ENCODE measurements at places on chromosomes 1 and 21.

DNA sequence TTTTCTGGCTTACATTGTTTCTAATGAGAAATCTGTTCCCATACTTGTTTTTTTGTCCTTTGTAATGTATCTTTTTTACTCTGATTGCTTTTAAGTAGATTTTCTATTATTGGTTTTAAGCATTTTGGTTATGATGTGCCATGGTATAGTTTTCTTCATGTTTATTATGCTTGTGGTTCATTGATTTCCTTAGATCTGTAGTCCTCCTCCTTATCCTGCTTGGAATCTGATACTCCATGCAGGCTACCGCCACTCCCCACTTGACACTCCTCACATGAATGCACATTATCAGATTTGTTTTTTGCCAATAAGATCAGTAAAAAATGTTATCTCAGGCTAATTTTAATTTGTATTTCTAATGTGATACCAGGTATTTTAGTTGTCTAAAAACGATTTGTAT, 20.8 kb downstream of the UROD start:
- no peak for DNase-seq

GRCh38 chr1:94661431-94661932, 119.9 kb upstream of the F3 start:
- DNase-seq, result no peak

DNA sequence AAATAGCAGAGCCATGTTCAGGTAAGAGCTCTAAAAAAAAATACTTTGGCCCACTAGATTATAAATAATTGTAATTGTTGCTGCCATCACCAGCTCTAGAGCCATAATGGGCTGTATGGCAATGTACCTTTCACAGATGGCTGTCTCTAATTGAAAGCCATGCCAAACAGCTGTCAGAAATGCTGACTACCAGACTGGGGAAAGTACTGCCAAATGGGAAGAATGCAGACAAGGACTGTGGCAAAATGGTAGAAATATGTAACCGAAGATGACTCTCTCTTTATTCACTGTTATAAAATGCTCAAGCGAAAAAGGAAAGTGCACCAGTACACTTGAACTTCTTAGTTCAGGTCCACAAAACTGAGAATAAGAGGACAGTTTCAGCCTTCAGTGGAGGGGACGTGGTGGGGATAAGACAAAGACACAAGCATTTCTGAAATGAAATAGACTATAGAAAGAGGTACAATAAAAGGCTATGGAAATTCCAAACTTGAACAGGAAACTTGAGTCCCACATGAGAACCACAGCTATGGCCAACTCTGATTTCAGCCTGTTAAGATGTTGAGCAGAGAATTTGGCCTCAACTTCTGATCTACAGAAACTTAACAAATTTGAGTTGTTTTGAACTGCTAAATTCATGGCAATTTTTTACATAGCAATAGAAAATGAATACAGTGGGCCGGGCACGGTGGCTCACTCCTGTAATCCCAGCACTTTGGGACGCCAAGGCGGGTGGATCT, 46.5 kb upstream of the LPGAT1 start:
- DNase-seq, result no peak

DNA sequence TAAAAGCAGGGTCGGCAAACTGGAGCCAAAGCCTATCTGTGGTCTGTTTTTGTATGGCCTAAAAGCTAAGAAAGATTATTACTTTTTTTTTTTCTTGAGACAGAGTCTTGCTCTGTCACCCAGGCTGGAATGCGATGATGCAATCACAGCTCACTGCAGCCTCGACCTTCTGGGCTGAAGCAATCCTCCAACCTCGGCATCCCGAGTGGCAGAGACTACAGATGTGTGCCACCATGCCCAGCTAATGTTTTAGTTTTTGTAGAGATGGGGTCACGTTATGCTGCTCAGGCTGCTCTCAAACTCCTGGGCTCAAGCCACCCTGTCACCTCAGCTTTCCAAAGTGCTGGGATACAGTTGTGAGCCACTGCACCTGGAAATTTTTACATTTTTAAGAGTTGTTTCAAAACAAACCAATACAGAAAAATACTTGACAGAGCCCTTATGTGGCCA, 6.5 kb upstream of the GLRX2 start:
- no peak for DNase-seq

DNA sequence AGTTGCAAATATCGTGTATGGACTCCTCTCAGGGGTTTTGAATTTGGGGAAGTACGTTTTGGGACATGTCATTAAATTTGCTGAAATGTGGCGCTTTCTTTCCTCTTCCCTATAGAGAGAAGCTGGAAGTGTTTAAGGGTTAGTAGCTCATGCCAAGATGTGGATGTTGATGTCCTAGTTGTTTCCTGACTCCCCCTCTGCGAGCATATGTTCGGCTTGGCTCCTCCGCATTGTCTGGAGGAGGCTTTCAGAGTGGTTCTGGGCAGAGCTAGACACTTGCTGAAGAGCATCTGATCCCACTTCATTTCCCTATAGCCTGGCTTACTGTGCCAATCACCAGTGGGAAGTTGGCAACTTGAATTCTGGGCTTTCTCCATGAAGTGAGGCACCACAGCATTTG, 347.4 kb upstream of the B3GALT2 start:
- peak; percentile 18 for DNase-seq

GRCh38 chr1:110606657-110607535, 738 bp upstream of the KCNA2 start:
- DNase-seq, result no peak

DNA sequence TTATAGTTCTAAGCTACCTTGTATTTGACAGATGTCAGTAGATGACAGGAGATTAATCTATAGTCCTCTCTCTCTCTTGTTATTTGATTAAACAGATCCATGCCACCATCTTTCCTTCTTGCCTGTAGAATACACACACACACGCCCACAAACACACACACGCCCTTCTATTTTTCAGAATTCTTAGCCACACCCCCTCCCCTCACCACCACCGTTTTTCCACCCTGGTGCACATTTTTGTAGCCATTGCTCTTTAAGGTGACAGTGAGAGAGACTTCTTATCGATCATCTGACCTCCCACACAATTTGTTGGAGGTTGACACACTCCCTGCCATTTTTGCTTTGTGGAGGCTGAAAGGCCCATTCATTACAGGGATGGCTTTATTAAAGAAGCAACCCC, 123.2 kb downstream of the NTNG1 start:
- no peak for DNase-seq
